Activated CD8-positive, alpha-beta T cell treated with anti-CD3 and anti-CD28 coated beads, Interleukin-2, amount 10 ng/mL, durations not matched to agents 7 days and 5 days (primary cell): ENCODE measurements at places on chromosomes 11 and 22. TPM values are rescaled to one million over a fixed set of nuclear protein-coding genes. Genes with fewer than 3 reads are reported as not detected.

GRCh38 chr11:129947474-129947873 lies 52.1 kb upstream of the NFRKB start:
- peaks cover 8% of the 10 kb centered on the region for H3K36me3 ChIP-seq
- no peak for DNase-seq
- no peak overlapping the region for H3K4me3 ChIP-seq

DNA sequence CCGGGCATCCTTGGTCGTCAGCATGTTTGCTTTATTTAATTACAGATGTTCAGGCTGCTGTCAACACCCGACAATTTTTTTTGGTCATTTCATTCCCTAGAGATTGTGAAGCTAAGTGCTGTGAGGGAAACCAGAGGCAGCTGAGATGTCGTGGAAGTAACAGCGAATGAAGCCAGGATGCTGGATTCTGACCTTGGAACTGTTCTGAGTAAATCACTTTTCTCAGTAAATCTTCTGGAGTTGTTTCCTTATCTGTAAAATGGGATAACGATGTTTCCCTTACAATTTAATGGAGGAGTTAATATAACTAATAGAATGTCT lies 390 bp upstream of the CKAP5 start:
- DNase-seq, result no peak
- peak overlapping the region; percentile 96 for H3K27ac ChIP-seq
- H3K4me1 ChIP-seq, result peaks cover 41% of the 10 kb centered on the region
- H3K27me3 ChIP-seq, result no peaks in the 10 kb centered on the region
- H3K36me3 ChIP-seq, result peaks cover 25% of the 10 kb centered on the region

PHLDB1 gene
- 0.63 TPM for total RNA-seq

DNA sequence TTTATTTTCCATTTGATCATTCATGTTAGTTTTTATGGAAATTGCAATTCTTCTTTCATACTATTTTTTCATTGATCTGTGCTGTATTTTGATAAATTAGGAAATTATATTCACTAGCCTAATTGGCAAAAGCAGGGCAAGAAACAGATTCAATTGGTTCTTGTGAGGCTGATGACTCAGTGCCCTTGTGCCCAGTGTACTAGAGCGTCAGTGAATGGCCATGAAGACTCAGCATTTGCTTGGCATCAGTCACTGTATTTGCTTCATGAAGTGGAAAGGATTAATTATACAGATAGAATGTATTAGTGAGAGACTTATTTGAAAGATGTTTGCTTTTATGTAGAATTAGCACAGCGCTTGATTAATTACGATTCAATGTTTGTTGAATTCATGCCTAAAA lies 31.8 kb downstream of the MRGPRX1 start:
- no peak overlapping the region for H3K27ac ChIP-seq
- no peaks in the 10 kb centered on the region for H3K36me3 ChIP-seq
- H3K4me1 ChIP-seq, result no peaks in the 10 kb centered on the region
- no peak for DNase-seq
- no peak overlapping the region for H3K4me3 ChIP-seq

HIC2 gene
- 4.1 TPM for total RNA-seq

KRTAP5-11 gene
- total RNA-seq, result not detected
